T-cell (primary cell): ENCODE measurements at places on chromosomes 12 and 14.

GRCh38 chr12:93243382-93243688, 134.4 kb upstream of the NUDT4 start:
- no peak for DNase-seq

- DNase-seq: peak; percentile 41
Measured at GRCh38 chr14:100486025-100486828, 101.0 kb downstream of the BEGAIN start.

DNA sequence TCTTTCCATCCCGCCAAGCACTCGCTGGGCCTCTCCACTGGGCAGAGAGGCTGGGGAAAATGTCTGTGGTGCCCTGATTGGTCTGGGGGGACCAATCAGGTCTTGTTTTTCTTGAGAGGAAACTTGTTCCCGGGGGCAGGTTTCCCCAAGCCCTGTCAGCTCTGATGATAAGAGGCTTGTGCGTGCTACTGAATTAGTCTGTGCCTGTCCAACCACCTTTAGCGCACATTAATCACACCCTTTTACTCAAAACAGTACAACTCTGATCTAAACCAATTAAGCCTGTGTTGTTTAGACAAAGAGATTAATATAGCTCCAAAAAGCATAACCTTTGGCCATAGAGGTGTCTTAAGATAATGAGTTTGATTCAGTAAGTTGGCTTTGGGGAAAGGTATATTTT, 580.4 kb downstream of the VRK1 start:
- DNase-seq: no peak

DNA sequence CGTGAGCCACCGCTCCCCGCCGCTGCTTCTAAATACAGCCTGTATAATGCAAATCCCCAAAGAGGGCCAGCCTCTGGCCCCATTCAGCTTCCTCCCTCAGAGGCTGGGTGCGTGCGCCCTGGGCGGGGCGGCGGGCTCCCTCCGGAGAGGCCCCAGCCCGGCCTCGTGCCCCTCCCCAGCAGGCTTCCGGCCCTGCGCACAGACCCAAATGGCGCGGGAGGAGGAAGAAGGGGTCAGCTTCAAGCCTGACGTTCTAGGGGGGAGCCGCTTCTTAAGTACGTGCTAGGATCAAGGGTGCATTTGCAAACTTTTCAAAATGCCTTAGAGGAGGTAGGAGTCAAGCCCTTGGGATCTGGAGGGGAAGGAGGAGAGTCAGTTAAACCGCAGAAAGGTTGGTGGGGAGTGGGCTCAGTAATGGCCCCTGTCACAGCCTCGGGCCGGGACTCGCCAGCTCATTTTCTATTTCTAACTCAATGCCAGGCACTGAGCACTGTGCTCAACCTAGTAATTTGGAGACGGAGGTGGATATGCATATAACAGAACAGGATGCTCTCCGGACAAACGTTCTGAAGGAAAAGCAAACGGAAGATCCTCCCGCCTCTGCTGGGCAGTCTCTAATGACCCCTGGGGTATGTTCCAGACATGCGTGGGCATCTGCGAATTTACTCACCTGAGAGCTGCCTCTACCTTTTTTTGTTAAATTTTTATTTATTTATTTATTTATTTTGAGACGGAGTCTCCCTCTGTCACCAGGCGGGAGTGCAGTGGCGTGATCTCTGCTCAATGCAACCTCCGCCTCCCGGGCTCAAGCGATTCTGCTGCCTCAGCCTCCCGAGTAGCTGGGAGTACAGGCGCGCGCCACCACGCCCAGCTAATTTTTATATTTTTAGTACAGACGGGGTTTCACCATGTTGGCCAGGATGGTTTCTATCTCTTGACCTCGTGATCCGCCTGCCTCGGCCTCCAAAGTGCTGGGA, 32.3 kb downstream of the NINJ2 start:
- peak; percentile 57 for DNase-seq

DNA sequence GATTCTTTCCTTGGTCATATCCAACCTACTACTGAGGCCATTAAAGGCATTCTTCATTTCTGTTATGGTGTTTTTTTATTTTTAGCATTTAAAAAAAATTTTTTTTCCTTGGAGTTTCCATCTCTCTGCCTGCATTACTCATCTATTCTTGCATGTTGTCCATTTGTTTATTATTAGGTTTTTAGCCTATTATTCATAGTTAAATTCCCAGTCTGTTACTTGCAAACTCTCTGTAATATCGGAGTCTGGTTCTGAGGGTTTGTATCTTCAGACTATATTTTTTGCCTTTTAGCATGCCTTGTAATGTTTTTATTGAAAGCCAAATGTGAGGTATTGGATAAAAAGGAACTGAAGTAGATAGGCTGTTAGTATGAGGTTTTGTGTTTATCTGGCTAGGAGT, 284.3 kb downstream of the FUT8 start:
- no peak for DNase-seq

DNA sequence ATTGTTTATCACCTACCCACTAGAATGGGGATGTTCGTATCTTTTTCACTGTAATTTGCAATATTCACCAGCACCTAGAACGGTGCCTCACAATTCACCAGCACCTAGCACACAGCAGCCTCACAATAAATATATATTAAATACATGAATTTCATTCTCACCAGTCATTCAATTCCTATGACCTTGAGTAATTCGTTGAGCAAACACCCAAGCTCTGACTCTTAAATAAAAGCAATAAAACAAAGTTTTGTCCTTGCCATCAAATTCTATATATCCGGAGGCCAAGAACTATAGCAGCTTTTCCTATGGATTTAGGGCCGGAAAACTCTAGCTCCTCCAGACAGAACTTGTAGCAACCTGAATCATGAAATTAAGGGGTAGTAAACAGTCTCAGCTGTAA, 981 bp downstream of the VTI1B start:
- DNase-seq: no peak

- no peak for DNase-seq
Measured at GRCh38 chr12:105171691-105172436, 64.1 kb downstream of the APPL2 start.

DNA sequence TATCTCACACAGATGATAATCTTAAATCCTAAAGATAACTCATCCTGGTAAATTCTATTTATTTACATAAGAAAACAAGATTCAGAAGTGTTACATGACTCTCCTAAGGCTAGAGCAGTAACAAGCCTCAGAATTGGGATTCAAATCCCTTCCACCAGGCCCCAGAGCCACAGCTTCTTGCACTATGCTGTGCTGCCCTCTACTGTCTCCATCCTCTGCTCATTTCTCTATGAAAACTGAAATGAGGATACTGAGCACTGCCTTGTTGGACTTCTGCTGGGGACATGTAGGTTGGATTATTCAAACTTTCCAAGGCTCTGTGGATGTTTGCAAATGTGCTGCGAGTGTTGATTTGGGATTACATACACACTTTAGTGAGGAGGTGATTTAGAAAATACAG, 23.5 kb upstream of the C12orf50 start:
- DNase-seq: no peak

DNA sequence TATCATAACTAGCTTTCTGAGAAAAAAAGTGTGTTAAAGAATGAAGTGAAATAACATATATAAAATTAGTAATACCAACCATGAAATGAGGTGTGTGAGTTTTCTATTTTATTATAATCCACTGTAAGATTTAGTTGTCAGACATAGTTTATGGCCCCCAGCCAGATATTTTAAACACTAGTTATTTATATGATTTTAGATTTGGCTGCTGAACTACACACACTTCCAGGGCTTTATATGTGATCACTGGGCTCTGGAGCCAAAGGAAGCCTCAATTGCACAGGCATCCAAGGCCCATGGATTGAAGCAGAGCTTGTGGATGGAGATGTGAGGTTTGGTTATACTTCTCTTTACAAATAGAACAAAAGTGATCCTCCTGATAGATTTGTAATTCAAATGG, 48.7 kb upstream of the CNTN1 start:
- DNase-seq: no peak

- peak; percentile 38 for DNase-seq
Measured at GRCh38 chr12:94207849-94208621, 59.7 kb downstream of the PLXNC1 start.

DNA sequence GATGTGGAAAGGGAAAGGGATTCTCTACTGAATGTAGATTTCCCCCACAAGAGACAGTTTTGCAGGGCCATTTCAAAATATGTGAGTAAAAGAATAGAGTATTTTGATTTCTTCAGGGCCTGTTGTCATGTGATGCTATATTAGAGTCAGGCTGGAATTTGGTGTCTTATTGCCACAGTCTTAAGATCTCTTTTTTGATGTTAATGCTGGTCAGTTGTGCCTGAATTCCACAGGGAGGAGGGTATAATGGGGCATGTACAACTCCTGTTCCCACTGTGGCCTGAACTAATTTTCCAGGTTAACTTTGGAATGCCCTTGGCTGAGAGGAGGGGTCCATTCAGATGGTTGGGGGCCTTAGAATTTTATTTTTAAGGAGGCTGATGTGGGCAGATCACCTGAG, 111.0 kb upstream of the MAX start:
- no peak for DNase-seq

- DNase-seq: peak; percentile 27
Measured at GRCh38 chr14:89349171-89350008, 67.6 kb downstream of the FOXN3 start.

DNA sequence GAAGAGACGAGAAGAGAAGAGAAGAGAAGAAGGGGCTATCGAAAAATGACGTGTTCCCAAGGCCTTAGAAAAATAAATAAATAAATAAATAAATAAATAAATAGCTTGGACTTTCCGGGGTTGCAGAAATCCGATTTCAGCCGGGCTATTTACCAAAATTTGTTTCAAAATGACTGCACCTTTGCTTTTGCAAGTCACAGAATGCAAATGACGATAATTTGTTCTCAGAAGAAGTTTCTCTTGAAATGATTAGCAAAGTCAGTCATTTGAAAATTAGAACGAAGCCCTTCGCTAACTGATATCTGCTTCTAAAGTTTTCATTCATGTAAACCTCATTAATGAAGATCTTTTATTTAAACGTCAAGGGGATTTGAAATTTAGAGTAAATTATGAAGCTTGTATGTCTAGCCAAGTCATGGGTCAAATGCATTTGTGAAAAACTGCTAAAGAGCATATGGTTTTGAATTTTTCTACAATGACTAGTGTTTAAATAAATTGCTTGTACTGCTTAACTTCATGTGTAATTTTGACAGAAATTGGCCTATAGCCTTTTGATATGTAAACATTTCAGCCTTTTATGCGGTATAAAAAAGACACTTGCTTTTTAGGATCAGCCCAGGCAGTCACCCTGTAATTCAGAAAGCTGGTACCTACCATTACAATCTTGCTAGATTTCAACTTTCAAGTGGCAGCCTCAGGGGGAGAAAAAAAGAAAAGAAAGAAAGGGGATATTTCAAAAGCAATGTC, 4.6 kb upstream of the GSC start:
- DNase-seq: no peak

DNA sequence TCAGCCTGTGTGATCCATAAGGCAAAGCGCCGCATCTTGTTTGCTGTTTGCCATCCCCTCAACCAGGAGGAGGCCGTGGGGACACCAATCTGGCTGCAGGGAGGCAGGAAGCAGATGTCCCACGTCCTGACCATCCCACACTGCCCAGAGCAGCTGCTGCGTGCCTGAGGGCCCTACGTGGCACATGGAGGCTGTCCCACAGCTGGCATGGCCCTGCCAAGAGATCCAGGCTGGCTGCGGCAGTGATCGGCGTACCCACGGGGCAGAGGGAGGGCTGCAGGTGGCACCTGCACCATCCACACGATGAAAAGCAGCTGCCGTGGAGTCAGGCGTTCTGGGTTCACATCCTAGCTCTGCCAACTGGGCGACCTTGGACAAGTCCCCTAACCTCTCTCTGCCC, 42.0 kb downstream of the NCOR2 start:
- DNase-seq: no peak

GRCh38 chr14:105013150-105013785, 7.6 kb downstream of the CDCA4 start:
- no peak for DNase-seq

- no peak for DNase-seq
Measured at GRCh38 chr14:76762411-76763095, 1.3 kb downstream of the VASH1 start.

- no peak for DNase-seq
Measured at GRCh38 chr12:50621399-50622300, 116.9 kb downstream of the DIP2B start.

DNA sequence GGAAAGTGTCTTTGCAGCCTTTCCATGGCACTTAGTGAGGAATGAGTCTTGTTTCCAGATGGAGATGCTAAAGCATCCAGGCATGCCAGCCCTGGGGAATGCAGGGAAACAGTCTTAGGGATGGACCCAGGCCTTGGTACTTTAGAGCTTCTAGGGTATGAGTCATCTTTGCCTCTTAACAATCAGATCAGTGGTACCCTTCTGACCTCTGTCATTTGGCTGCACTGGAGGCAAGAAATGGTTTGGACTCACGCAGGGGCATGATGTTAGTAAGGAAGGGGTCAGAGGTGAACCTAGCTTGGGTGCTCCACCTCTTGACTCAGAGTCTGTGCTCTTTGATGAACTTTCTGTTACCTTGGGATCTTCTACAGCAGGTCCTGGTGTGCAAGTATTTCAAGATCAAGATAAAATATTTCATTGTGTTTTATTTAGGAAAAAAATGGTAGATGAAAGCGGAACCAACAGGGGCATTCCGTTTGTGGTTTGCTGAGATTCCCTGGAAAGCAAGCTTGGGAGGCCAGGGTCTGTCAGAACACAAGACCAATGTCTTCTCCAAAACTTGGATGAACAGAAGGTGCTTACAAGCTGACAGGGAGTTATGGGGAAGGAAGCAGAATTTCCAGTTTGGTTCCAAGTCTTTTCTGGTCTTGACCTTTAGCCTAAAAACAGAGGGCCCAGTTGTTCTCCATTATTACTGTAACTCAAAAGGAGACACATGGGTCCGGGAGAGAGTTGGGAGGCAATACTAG, 216.2 kb downstream of the ZFP36L1 start:
- DNase-seq: no peak

DNA sequence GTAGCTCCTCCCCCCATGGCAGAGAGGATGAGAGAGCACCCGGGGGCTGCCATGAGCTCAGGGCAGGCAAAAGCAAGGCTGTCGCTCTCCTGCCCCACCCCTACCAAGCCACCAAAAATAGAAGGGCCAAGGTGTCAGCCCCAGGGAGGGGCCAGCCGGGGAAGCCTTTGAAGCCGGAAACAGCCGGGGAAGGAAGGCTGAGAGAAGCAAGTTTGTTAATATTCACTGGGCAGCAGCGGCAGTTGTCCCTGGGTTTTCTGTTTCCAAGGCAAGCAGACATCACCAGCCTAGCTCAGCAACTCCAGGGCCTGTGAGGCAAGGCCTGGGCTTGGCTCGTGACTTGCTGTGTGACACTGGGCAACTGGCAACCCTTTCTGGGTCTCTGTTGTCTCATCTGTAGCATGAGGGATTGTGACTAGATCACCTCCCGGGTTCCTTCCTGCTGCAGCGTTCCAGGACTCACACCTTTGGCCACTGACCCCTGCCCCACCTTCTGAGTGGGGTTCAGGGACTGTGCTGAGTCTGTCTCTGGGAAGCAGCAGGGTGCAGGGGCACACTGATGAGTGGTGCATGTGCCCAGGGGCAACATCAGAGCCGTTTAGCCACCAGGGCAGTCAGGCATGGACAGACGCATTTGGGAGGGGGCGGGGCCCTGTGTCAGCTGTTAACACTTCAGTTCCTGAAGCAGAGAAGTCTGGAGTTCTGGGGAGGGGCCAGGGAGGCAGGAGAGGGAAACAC, 24.3 kb downstream of the SYNDIG1L start:
- DNase-seq: peak; percentile 63

GRCh38 chr12:119883237-119883636, 6.1 kb upstream of the CIT start:
- no peak for DNase-seq

GRCh38 chr12:128823216-128823915, 392 bp downstream of the SLC15A4 start:
- no peak for DNase-seq

GRCh38 chr14:77649326-77649725, 32.9 kb upstream of the SPTLC2 start:
- no peak for DNase-seq
